Uterus (tissue), 4 donors: ENCODE measurements at places on chromosomes 2 and 18. TPM values are rescaled to one million over a fixed set of nuclear protein-coding genes. Genes with fewer than 3 reads are reported as not detected.

DNA sequence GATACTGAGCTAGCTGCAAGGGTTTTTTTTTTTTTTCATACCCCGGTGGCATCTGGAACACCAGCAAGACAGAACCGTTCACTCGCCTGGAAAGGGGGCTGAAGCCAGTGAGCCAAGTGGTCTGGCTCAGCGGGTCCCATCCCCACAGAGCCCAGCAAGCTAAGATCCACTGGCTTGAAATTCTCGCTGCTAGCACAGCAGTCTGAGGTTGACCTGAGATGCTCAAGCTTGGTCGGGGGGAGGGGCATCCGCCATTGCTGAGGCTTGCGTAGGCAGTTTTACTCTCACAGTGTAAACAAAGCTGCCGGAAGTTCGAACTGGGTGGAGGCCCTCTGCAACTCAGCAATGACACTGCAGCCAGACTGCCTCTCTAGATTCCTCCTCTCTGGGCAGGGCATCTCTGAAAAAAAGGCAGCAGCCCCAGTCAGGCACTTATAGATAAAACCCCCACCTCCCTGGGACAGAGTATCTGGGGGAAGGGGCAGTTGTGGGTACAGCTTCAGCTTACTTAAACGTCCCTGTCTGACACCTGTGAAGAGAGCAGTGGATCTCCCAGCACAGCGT lies 5.1 kb upstream of the MIB1 start:
- no peak for DNase-seq

- DNase-seq: no peak
Observed at GRCh38 chr2:1704631-1705556, 39.4 kb downstream of the PXDN start.

GRCh38 chr2:73000808-73001570 lies 70.5 kb downstream of the SFXN5 start:
- no peak for DNase-seq

GRCh38 chr2:122244598-122245229 lies 489.3 kb downstream of the TSN start:
- no peak for DNase-seq

PRR30 gene
- total RNA-seq: not detected

DNA sequence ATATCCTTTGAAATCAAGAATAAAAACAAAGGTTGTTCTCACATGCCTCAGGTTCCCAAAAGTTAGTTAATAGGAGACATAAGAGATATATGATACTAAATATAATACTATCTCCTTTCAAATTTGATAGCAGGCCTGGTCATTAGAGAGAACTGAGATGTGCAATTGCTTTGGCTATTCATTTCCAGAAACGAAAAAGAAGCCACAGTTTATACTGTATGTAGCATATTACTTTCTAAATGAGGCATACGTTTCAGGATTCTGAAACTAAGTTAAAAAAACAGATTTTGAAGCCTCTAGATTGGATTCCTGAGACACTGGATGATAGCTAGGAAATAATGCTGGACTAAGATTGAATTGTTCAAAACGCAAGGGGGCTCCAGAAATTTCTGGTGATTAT lies 7.1 kb downstream of the PPP1R1C start:
- no peak for DNase-seq

DNA sequence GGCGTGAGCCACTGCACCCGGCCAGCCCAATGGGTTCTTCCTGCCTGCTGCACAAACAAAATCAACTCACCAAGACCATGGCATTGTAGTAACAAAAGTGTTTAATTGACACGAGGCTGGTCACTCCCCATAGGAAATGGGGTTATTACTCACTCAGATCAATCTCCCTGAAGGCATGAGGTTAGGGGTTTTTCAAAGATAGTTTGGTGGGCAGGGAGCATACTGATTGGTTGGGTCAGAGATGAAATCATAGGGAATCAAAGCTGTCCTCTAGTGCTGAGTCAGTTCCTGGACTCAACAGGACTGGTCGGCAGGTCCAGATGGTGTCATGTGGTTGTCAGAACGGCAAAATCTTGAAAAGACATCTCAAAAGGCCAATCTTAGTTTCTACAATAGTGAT lies 122.1 kb downstream of the TMEM17 start:
- no peak for DNase-seq

- DNase-seq: no peak
Observed at GRCh38 chr2:110126086-110126773, 10.6 kb upstream of the MALL start.

DNA sequence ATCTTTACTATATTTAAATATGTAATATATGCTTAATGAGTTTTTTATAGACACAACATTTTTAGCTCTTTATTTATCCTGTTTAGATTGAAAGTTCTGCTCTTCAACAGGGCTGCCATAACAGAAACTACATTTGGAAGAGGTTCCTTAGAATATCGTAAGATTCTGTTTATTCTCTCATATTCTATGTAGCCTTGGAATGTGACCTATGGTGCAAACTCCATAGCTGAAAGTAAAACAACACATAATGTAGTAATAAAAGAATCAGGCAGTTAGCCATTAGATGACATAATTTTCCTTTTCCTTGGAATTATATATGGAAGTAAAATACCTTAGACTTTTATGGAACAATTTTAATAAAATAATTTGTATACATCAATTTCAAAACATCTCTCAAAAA lies 91.3 kb downstream of the ZNF804A start:
- no peak for DNase-seq

DNA sequence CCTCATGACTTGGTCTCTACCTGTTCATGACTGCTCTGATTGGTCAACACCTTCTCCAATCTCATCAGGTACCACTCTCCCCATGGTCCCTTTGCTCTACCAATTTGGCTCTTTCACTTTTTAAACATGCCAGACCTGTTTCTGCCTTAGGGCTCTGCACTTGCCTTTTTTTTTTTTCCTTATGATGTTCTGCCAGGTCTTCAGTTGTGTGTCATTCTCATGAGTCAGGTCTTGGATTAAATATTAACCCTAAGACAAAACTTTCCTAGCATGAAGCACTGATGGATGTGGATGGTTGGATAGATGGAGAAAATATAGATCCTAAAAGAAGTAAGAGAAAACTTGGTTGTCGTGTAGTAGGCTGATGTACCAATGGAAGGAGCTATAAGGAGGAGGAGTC lies 219.3 kb downstream of the TTC32 start:
- DNase-seq: no peak

CYP27C1 gene
- not detected for total RNA-seq
